Activated CD8-positive, alpha-beta memory T cell treated with anti-CD3 and anti-CD28 coated beads, Interleukin-2, amount 10 ng/mL, durations not matched to agents 7 days and 5 days (primary cell): ENCODE measurements at places on chromosomes 12 and 14. TPM values are rescaled to one million over a fixed set of nuclear protein-coding genes. Genes with fewer than 3 reads are reported as not detected.
A peak's percentile ranks its signal among the peaks of the same experiment; 100 is the strongest.

CFAP251 gene
- 0.35 TPM for total RNA-seq

EVL gene
- total RNA-seq, result 910 TPM

OTX2 gene
- not detected for total RNA-seq

CMA1 gene
- not detected for total RNA-seq

KCNJ8 gene
- total RNA-seq, result not detected

PARPBP gene
- 27.2 TPM for total RNA-seq

MOK gene
- total RNA-seq, result 3.2 TPM

LRCOL1 gene
- total RNA-seq, result not detected

OVCH1 gene
- total RNA-seq, result not detected

LARP4 gene
- total RNA-seq, result 78.2 TPM

GRCh38 chr14:74347097-74347794 lies 1.0 kb upstream of the VRTN start:
- DNase-seq, result no peak

GRCh38 chr12:6752167-6752920 lies 597 bp downstream of the MLF2 start:
- DNase-seq, result peak; percentile 64

DNA sequence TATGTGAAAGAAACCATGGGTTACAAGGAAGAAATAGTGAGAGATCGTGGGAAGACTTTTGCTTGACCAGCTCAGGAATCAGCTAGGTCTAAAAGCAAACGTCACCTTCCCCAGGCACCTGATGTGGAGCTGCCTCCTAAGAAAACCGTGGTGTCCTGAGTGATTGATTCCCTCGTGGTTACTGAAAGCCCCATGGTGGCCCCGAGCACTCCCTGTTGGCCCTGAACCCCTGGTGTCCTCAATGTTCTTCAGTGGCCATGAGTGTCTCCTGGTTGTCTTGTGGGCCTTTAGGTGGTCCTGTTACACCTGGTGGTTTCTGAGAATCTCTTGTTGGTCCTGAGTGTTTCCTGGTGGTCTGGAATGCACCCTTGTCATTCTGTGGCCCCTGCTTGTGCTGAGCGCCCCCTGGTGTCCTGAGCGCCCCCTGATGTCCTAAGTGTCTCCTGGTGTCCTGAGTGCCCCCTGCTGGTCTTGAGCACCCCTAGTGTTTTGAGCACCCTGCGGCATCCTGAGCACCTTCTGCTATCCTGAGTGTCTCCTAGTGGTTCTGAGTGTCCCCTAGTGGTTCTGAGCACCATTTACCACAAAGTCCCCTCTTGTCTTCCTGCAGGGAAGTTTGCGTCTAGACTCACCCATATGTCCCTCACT lies 518.7 kb downstream of the TMEM121 start:
- peak; percentile 89 for DNase-seq

DNA sequence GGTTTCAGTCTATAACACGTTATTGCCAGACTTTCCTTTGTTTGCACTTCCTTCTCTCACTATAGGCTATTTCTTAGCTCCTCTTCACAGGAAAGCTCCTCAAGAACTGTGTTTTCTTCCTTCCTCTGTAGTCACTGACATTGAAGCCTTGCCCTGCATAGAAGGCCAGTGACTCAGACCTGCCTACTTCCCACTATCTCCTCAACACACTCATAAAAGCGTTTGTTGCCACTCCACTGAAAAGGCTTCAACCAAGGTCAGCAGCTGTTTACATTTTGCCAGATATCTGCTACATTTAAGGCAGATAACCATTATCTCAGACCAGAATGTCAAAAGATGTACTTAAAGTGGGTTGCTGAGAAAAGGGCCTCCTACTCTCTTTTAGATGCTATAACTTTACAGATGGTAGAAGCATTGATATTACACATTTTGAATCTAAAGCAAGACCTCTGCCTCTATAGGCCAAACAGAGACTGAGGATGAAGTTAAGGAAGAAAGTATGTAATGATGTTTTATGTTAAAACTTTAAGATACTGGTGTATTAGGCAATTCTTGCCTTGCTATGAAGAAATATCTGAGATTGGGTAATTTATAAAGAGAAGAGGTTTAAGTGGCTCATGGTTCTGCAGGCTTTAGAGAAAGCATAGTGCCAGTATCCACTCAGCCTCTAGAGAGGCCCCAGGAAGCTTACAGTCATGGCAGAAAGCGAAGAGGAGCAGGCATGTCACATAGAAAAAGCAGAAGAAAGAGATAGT lies 233.3 kb upstream of the FLRT2 start:
- no peak for DNase-seq

GRCh38 chr12:116067892-116068291 lies 209.6 kb downstream of the MED13L start:
- no peak for DNase-seq

GRCh38 chr14:50000380-50001150 lies 107.7 kb downstream of the ARF6 start:
- DNase-seq, result peak; percentile 93

DNA sequence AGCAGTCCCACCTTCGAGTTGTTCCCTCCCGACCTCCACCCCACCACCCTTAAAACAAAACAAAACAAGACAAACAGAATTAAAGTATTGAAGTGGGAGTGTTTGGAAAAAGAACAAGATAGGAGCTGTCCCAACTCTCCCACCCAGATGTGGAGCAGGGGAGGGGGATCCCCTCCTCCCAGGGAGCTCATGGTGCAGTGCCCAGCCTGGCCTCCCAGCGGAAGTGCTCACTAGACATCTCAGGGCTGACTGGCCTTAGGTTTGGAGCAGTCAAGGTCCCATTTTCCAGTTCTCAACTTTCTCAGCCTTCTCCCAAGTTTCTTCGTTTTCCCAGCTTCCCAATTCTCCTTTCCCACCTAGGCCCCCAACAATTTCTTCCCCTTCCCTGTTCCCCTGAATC lies 2.9 kb downstream of the SP7 start:
- no peak for DNase-seq

- no peak for DNase-seq
These were observed 105.6 kb downstream of the SLC25A47 start for GRCh38 chr14:100428727-100429126.

DNA sequence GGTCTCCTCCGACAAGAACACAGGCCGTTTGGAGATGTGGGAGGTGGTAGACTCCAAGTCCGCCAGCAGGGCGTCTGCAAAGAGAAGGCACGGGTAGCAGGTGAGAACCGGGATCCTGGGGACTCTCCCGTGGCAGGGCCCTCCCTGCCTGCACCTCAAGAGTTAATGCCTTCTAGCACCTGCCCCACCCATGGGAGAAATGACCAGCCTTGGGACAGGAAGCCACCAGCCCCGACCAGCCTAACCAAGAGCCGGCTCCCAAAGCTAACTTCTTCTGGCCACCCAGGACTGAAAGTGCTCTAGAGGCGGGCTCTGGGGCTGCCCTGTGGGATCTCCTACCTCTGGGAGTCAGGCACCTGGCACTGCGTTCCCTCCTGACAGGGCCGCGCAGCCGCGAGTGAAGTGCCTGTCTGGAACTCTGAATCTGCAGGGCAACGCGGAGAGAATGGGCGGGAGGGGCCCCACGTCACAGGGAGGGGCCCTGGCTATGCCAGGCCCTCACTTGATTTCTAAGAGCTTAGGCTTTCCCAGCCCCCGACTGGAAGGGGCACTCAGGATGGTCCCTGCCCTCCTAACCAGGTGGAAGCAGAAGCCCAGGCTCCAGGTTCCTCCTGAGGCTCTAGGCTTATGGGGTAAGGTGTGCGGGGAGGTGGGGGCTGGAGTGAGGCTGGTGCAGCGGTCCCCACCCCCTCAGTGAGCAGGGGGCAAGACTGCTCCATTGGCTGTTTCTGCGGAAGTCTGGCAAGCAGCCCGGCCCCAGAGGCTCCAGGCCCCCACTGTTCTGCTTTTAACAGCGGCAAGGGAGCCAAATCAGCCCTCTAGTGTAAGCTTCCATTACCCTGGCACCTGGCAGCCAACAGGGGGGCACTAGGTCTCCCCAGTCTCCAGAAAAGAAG lies 23.6 kb upstream of the RPLP0 start:
- no peak for DNase-seq

DNA sequence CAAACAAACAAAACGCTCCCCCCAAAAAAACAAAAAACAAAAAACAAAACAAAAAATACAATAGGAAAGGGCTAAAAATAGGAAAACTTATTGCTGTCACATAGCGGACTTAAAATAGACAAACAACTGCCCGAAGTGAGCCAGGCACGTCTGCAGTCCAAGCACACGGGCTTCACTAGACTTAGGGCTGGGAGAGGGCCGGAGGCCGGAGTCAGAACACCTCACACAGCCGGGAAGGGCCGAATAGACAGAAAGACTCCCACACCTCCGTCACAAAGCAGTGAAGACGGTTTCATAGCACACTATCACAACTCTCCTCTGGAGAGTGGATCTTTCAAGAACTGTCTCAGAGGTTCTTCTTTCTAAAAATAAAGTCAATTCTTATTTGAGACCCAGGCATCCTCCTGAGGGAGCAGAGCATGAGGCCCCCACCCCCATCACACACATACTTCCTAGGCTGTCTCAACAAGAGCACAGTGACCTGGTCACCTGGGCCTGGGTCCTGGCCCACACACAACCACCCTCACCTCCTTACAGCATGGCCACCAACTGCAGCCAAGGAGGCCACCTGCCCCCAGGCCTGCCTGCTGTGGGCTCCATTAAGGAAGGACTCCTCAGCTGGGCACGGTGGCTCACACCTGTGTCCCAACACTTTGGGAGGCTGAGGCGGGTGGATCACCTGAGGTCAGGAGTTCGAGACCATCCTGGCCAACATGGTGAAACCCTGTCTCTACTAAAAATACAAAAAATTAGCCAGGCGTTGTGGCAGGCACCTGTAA lies 6.7 kb downstream of the BAG5 start:
- DNase-seq, result no peak

GRCh38 chr12:100061814-100062213 lies 77.1 kb upstream of the ANKS1B start:
- DNase-seq, result no peak

- peak; percentile 47 for DNase-seq
These were observed 633 bp downstream of the STX2 start for GRCh38 chr12:130838284-130838950.

DNA sequence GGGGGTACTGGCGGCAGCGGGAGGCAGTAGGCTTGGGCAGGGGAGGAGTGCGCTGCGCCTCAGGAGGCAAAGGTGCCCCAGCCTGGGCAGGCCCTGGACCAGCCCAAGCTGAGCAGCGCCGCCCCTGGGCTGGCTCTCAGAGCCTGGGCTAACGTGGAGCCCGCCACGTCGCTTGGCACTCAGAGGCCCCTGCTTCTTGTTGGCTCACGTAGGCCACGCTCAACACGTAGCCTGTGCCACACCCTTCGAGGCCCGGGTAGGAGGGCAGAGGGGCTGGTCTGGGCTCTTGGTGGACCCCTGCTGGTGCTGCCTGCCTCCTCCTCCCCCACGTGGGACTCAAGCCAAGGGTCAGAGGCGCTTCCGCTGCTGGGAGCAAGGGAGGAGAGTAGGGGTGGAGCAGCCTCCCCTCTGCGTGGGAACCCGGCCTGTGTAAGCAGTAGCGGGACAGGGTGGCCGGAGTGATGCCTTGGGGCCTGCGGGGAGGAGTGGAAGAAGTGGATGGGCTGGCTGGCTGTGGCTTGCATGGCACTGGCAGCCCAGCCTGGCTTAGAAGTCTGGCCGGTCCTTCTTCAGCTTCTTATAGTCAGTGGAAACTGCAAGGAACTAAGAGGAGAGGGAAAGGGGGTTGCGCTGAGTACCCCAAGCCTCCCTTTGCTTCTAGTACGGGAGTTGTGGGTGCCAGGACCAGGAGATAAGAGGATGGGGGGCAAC lies 5.7 kb downstream of the SHMT2 start:
- no peak for DNase-seq

- no peak for DNase-seq
These were observed 17.1 kb downstream of the TESPA1 start for GRCh38 chr12:54967461-54967860.

DNA sequence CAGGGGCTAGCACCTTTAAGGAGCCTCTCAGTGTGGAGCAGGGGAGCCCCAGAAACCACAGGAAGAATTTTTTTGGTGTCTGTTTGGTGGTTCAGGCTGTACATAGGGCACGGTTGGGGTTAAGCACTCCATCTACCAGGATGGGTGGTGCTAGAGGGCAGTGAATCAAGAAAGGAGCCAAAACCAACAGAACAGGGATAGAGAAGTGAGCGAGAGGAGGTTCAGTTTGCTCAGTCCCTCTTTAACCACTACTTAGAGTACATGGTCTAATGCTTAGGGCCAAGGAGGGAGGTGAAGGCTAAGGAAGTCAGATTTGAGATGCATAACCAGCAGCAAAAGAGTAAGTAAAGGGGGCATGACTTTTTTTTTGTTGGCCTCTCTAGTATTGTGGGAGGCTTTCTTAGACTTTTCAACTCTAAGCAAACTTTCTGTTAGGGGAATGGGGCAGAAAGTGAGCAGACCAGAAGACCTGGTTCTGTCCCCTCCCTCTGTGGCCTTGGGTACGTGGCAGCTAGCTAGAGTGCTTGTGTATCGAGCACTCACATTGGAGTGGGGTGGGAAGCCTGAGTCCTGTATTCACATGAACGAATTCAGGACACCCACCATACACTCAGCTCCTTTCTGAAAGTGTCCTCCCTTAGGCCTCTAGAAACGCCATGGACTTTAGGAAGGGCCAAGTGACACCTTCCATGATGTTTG lies 6.6 kb upstream of the NPFF start:
- no peak for DNase-seq

DNA sequence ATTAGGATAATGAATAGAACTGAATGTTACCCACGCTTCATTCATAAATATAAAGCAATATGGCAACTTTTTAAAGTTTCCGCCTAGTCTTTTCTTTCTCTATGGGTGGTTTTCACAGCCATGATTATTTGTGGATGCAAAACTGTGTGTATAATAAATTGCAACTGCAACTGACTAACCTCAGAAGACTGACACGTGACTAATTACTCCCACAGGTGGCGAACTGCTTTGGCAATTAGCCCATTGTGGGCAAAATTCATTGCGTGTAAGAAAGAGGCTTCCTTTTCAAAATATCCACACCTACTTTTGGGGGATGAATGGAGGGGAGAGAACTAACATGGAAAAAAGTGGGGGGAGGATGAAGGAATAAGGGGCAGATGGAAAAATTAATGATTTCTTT lies 79.0 kb downstream of the SLC25A21 start:
- DNase-seq, result no peak

DNA sequence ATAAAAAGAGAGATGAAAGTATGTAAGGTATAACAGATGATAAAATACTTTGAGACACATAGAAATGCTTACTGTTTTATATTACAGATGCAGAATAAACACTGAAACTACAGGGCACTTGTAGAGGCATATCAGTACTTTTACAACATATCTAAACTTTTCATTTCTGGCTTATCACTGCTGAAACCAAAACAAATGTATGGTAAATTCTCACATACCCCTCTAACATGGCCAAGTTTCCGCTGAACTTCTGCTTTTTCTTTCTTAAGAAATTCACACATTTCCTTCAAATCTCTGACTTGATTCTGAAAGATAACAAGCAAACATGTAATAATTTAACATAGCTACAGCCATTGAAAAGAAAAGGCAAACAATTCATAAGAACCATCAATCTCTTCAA lies 33.3 kb upstream of the C12orf50 start:
- DNase-seq, result no peak
